ENCODE measurements at places on chromosomes 2 and 18.

GRCh38 chr18:23207191-23207955, 72.1 kb downstream of the CABLES1 start:
- no peak for DNase-seq

- no peak for DNase-seq
Measured at GRCh38 chr2:234747032-234747431, 204.8 kb upstream of the SH3BP4 start.

DNA sequence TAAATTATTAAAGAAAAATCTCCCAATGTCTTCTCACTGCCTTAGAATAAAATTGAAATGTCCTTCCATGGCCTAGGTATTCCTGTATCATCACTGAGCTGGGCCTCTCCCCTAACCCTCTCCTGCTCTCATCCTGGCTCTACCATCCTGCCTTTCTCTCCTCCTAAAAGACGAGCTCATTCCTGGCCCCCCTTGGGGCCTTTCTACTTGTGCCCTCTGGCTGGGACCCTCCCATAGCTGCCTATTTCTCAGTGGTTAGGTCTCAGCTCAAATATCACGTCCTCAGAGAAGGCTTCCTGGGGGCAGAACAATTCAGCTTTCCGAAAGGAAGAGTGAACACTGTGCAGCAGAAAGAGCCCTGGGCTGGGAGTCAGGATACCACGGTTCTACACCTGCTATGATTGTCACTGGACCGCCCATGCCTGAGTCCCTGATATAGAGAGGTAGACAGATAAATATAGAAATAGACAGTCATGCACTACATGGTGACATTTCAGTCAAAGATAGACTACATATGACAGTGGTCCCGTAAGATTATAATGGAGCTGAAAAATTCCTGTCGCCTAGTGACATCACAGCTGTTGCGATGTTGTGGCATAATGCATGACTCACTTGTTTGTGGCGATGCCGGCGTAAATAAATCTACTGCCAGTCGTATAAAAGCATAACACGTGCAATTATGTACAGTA, 9.4 kb downstream of the DNPEP start:
- no peak for DNase-seq

DNA sequence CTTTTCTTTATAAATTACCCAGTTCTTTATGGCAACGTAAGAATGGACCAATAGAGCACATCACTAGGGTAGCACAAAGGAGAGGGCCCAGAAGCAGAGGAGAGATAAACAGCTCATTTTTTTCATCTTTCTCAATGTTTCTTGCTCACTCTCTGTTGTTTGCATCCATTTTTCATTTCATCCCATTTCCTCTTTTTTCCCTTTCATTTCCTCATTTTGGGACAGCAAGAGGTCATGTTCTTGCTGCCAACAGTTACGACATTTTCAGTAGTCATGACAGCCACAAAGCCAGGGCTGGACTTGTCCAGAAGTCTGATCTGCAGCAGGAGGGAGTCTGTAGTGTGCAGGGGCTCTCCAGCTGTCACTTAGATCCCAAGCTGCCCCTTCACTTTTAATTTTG, 52.7 kb upstream of the CYP1B1 start:
- no peak for DNase-seq

DNA sequence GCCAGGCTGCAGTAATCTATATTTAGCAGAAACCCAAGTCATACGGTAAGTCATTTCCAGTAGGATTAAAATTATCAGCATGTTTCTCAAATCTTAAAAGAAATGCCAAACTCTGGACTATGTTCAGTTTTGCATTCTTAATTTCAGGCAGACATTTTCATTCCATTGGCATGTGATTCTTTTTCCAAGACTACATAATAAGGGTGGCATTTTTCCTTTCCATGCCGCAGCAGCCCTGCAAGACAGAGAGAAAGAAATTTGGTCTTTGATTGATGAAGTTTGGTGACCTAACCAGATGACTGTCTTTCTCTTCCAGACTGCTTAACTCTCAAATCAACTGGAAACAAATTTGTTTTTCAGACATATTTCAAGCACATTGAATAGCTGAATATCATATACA, 118.1 kb downstream of the FHOD3 start:
- DNase-seq, result no peak

GRCh38 chr2:31414601-31415241, at the start of gene XDH:
Gene XDH, minus strand, starts transcription at chr2:31414742. Its CDS starts 76 bp downstream, at chr2:31414666.
- DNase-seq, result no peak

DNA sequence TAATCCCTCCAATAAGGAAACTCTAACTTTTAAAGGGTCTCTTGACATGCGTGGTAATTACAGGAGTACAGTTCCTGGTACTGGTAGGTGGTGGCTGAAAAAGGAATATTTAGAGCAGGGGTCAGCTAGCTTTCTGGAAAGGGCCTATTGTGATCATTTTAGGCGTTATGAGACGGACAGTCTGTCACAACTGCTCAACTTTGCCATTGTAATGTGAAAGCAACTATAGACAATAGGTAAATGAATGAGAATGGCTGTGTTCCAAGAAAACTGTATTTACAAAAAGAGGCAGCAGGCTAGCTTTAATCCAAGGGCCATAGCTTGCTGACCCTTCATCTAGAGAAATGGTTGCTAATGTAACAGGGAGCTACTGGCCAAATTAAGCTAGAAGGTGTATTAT, 177.7 kb upstream of the LRRTM1 start:
- no peak for DNase-seq

All from CD4-positive, alpha-beta memory T cell (primary cell).